ENCODE measurements at places on chromosomes 6 and 20.

DNA sequence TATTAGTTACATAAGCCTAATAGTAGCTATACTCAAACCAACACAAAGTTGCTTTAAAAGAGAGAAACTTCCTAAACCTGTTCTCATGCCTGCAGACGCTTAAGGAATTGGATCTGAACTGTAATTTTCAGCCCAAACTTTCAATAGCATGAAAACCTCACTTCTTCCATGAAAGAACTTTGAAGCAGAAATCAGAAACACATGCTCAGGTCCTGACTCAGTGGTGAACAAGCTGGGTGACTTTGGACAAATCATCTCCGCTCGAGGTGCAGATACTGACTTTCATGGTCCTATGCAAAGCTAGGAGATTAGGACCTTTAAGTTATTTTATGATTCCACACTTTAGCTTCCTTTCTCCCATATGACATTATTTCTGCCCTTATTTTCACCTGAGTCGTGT, 36.5 kb downstream of the NOX3 start:
- no peak for DNase-seq

DNA sequence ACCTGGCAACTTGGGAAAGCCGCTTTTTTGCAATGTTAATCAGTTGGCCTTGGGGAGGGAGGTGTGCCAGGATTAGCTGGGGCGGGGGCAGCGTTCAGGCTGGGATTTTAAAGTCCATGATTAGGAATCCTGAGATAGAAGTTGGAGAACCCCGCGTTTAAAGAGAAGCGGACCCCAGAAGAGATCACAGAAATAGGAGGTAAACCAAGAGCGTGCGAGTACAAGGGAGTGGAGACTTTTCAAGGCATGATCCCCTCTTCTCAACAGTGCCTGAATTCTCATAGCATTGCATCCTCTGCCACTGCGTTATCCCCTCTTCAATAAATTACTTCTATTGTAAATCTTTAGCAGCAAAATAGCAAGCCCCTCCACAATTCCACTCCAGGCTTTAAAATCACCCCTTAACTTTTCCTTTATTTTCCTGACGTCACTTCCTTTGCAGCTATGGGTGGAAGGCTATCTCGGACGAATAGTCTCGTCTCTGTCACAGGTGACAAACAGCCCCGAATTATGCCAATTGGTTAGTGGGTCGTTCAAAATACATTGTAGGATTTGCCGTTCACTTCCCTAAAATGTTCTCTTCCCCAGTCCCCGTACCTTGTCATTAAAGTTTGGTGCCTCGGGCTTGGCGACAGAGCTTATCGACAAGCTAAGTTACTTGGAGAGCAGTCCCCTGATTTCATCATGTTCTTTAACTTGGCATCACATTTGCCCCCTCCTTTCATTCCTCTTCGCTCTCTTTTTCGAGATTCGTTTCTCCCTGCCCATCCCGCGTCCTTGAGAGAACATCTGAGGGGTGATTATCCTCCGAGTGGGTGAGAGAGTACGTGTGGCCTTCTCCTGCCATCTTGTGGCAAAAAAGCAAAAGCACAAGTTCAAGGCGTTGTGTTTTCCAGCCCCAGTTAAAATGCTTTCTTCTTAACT, 17.1 kb downstream of the OR2B2 start:
- peak; percentile 79 for DNase-seq

GRCh38 chr6:4350567-4351519, 215.5 kb upstream of the ECI2 start:
- no peak for DNase-seq

- DNase-seq, result no peak
Observed at GRCh38 chr20:49712996-49713752, 504 bp downstream of the B4GALT5 start.

DNA sequence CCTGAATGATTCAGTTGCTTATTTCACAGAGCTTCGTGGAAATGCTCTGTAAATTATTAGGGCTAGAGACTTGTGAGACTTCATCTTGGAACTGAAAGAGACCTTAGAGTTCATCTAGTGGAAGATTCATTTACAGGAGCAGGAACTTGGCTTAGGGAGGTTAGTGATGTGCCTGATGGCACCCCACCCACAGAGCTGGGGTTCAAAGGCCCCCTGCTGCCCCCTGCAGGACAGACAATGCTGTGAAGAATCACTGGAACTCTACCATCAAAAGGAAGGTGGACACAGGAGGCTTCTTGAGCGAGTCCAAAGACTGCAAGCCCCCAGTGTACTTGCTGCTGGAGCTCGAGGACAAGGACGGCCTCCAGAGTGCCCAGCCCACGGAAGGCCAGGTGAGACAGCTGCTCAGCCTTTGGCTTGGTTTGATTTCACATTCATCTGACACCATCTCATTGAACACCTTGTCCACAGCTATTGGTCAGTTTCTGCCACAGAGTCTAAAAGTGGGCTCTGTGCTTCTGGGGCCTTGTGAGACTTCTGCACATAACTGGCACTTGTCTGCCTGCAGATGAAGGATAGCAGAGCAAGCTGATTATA, 25.1 kb downstream of the MYBL2 start:
- no peak for DNase-seq

- DNase-seq, result no peak
Observed at GRCh38 chr6:127554435-127555006, 22.5 kb upstream of the C6orf58 start.

- no peak for DNase-seq
Observed at GRCh38 chr6:112437058-112437457, 89.9 kb downstream of the RFPL4B start.

- DNase-seq, result no peak
Observed at GRCh38 chr20:14069796-14070195, 74.5 kb downstream of the MACROD2 start.

- no peak for DNase-seq
Observed at GRCh38 chr6:123420512-123420911, 216.2 kb downstream of the TRDN start.

GRCh38 chr6:30264743-30265142, 51.5 kb upstream of the TRIM26 start:
- DNase-seq, result no peak

DNA sequence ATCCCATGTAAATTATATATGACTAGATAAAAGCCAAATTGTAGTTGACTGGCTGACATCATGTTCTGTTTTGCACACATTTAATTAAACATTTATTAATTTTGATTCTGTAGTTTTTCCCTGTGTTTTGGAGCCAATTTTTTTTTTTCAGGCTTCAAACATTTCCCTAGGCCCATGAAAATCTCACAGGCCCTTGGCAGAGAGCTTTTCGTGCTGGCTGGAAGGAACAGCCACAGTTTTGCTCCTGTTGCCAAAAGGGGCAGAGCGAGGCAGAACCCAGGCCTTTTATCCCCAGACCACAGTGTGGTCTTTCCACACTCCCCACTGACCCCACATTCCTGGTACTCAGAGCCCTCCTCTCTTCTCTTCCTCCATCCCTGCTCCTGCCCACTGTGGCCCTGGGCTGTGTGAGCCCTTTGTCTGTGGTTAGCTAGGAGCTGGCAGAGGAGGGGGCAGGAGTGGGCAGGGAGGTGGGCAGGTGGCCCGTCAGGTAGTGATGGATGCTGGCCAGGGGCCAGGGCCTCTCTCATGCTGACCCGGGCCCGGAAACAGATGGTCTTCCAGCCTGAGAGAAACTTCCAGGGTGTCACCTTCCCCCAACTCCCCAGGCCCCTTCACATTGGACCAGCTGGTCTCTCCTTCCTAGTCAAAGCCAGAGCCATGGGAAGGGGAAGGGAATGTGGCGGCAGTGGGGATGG, 19.4 kb upstream of the CCM2L start:
- no peak for DNase-seq

GRCh38 chr20:24441661-24442060, 27.8 kb upstream of the SYNDIG1 start:
- DNase-seq, result no peak

DNA sequence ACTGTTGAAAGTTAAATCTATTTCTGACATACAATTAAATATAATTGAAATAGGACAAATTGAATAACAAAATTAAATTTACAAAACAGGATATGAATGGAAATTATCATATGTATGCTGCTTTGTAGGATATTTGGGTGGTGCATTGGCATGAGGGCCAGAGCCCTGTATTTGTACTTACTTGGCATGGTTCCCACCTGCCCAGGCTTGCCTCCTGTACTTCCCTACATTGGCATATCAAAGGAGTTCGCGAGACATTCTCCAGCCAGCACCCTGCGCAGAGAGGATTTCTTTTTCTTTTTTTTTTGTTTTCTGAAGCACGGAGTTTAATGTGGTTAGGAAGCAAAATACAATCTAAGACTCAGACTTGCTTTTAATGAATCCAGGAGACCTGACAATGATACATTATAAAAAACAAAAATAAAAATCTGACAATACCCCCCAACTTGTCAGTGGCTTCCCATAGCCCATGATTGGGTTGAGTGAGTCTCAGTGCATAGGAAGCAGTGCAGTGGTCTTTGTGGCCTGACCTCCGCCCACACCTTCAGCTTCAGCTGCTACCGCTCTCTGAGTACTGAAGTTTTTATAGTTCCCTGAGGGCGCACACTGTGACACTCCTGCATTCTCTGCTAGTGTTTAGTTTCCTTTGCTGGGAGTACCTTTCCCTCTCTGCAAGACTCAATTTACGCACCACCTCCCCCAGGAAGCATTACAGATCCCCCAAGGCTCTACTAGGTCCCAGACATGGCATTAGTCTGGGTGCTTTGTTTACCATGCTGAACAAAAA, 440.8 kb downstream of the UTRN start:
- no peak for DNase-seq

DNA sequence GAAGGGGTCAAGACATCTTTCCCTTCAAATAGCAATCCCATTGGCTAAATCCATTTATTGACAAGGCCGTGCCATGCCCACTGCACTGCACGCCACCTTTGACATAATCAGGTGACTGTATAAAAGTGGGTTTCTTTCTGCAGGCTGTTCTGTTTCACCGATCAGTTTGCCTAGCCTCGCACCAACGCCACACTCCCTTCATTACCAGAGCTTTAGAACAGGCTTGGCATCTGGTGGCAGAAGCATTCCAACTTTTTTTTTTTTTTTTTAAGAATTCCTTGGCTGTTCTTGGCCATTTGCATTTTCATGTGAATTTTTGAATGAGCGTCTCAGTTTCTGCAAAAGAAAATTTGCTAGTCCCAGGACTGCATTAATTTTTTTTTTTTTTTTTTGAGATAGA, 78.1 kb downstream of the PPP1R3G start:
- no peak for DNase-seq

All from NCI-H2029 (cell line).